ENCODE measurements at places on chromosomes 5 and 9. TPM values are rescaled to one million over a fixed set of nuclear protein-coding genes. Genes with fewer than 3 reads are reported as not detected.

GRCh38 chr9:21708856-21709255 lies 93.6 kb upstream of the MTAP start:
- DNase-seq = no peak

GRCh38 chr9:69719367-69719766 lies 40.4 kb downstream of the PTAR1 start:
- DNase-seq = no peak

DNA sequence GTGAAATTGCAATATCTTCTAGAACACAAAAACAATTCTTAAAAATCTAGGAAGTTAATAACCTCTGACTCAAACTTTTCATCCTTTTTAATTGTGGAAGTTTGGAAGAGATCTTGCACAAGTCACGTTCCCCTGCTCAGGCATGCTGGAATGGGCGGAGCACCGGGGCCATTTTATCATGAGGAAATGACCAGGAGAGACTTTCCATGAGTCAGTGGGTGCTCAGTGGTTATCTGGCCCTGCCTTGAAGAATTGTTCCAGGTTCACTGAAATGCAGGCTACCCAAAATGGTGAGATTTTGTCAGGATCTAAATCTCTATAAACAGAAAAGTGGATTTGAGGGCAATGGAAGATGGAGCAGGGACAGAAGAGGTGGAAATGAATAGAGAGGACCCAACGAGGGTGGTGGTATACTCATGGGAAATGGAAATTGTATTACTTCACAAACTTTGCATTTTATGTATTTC lies 61.2 kb downstream of the FYB1 start:
- peak; percentile 34 for DNase-seq

GRCh38 chr5:109164001-109164400 lies 245.8 kb downstream of the PJA2 start:
- DNase-seq = no peak

DNA sequence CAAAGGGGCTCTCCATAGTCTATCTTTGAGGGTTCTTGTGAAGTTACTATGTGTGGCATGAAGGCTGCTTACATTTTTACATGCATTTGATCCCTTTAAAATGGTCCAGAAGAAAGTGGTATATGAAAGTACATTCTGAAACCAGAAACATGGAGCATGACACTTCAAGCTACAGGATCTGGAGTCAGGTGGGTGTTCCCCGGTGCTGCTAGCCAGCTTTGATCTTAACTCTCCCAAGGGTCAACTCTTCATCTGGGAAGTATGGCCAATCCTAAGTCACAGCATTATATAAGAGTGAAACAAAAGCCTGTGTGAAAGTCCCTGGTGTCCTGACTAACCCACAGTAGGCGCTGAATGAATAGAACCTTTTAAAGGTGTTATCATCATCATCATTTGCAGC lies 91.0 kb upstream of the TAS2R1 start:
- DNase-seq = no peak

GRCh38 chr5:2857837-2858236 lies 106.4 kb upstream of the IRX2 start:
- no peak for DNase-seq

DNA sequence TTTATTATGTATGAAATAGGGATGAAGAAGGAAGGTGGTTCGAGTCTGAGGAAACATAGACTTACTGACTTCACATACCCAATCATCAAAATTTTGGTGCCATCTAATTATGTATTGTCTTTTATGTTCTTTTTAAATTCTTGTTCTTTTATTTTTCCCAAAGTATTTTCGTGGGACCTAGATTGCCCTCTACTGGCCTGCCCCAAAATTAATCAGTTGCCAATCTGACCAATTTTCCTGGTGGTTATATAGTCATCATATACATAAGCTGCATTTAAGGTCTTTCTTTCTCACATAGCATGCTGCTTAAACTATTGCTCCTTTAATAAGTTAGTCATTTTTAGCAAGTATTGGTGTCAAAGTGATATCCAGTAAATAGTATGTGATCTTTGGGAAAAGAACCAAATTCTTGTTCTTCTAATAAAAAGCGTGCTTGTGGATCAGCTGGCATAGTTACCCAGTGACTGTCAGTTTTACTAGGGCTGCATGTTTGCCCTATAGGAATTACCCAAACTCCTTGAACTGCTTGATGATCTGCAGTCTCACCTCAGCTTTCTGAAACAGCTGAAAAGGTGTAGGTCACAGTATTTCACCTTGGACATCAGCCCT lies 223.5 kb downstream of the SH3GL2 start:
- no peak for DNase-seq

DNA sequence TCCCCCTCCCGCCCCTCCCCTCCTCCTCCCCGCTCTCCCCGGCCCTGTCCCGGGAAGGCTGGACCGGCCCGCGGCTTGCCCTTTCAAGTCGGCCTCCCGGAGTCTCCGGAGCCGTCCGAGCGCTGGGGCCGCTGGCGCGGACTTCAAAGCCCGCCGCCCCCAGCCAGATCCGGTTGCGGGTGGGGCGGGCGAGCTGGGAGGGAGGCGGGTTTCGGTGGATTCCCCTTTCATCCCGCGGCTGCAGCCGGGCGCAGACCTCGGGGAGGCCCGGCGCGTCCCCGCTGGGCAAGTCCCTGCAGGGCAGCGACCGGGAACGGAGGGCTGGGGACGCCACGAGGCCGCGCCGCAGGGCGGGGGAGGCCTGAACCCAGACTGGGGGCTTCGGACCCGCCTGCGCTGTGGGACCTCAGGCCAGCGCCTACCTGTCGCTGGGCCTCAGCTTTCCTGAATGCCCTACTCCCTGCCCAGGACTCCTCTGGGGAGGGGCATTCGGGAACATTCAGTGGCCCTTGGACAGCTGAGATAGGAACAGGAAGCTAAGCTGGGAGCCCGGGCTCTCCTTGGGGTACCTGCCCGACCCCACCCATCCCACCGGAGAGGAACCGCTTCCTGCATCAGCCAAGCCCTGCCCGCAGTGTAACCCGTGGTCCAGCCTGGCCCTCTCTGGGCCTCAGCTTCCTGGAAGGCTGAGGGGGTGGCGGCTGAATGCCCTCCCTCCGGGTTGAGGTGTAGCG lies 23.4 kb downstream of the C9orf50 start:
- peak; percentile 58 for DNase-seq

Gene FRRS1L
- not detected for total RNA-seq

Measured in activated CD4-positive, alpha-beta T cell treated with anti-CD3 and anti-CD28 coated beads for 36 hours (primary cell).